ENCODE measurements at places on chromosomes 2 and 18.
A peak's percentile ranks its signal among the peaks of the same experiment; 100 is the strongest.

- DNase-seq = no peak
Observed at GRCh38 chr18:3514312-3515216, 64.6 kb downstream of the TGIF1 start.

DNA sequence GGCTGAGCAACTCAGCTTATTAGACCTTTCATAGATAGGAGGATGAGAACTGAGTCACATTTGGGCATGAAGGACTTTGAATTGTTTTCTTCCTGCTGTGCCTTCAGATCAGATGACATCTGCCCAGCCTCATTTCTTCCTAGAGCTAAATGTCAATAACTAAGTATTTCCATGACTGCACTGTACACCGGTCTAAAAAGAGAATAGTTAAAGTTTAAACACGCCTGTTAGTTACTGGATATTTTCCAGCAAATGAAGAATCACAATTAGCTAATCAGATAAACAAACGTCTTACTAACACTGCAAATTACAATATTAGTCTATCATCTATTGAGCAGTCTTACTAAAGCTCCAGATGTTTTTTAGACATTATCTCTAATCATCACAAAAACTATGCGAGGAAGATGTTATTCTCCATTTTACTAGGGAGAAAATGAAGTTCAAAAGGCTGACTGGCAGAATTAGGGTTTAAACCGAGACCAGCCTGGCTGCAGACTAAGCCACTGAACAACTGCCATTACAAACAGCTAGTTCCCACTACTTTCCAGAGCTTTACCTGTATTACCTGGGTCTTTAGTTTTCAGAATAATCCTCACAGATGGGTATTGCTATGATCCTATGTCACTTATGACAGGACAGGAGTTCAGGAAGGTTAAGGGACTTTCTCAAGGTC, 69.4 kb upstream of the ZNF397 start:
- DNase-seq = no peak

DNA sequence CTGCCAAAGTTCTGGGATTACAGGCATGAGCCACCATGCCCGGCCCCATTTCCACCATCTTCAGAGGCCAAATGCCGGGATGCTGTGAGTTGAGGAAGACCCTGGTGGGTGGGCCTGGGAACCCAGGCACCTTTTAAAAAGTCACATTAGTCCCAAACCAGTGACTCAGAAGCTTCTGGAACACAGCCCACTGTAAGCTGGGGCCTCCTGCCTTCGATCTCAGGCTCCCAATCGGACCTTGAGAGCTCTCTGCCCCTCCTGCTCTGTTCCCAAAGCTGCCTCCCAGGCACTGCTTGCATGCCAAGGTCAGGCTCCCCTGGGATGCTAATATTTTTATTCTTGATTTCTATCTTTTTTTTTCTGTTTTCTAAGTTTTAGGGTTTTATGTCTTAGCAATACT, 4.2 kb downstream of the ADCY3 start:
- DNase-seq = no peak

GRCh38 chr2:61338447-61338846, 132.4 kb downstream of the USP34 start:
- DNase-seq = no peak

DNA sequence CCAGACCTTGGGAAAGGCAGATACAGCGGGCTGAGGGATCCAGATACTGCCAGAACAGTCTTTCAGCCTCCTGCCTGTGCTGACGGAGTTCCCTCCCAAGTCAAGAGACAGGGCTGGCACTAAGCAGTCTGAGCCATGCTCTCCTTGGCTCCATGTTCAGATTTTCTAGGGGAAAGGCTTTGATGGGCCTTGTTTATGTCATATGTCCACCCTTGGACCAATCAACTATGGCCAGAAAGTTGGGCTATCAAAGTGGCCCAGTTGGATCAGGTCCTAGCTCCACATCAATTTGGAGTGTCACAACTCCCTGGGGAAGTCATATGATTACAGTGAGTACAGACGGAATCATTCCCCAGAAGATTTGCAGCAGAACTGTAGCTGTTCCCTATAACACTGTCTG, 152.0 kb downstream of the GREB1L start:
- no peak for DNase-seq

- DNase-seq = no peak
Observed at GRCh38 chr2:232133078-232133477, 171.6 kb downstream of the DIS3L2 start.

- no peak for DNase-seq
Observed at GRCh38 chr18:2143636-2144035, 427.7 kb downstream of the METTL4 start.

GRCh38 chr2:128820452-128820851, 501.8 kb upstream of the HS6ST1 start:
- no peak for DNase-seq

GRCh38 chr2:85926931-85927661, 38.3 kb upstream of the ST3GAL5 start:
- no peak for DNase-seq

DNA sequence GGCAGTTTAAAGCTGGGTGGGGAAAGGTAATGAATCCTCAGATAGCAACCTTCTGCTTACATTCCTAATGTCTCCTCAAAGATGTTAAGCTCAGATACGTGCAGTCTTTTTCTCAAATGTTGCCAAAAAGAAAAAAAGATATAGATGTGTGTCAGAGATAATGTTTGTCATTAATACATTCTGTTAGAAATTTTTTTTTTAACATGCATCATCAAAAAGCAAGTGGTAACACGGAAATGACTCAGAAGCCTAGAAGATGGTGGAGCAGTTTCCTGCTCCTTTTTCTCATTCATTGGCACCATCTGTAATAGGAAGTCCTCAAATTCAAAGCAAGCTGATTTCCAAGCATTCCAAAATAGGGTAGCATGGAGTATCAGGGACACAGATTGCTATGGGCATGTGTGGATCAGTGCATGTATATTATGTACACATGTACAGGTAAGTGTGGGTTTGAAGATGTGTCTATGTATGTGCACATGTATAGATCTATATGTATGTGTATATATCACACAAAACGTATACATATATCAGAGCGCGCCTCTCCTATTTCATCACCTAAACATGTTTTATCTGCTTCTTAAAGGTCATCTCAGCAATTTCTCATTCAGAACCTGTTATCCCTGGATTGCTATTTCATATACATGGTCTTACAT, 79.9 kb upstream of the ITGB6 start:
- no peak for DNase-seq

DNA sequence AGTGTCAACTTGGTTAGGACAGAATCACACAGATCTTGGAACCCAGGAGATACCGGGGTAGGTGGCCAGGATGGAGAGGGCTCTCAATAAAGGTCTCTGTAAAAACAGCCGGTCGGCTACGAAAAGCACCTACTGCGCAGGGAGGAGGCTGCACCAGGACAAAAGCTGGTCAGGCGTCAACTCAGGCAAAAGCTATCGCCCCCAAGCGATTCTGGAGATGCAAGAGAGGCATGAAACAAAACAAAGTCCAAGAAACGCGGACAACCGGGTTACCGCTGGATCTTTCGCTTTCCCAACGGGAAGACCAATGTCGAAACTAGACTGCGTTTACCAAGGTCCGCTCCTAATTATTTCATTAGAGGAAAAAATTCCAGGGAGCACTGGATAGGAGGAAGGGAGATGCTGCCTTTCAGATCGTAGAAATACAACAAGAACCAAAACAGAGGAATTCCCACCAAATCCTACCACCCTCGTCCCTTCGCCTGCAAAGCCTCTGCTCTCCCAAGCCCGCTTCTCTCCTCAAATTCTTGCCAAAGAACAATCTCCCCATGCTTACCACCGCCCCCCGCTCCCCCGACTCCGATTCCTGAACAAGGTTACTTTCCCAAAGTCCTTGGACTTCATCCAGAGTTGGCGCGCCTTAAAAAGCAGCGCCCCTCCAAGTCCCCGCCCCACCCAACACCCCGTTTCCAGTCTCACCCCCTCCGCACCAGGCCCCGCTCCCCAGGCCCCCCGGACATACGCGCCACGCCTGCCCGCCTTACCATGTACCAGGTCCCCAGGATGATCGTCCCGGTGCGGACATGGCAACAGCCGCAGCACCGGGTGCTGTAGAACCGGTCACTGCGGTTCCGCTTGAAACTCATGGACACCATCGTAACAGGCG, 539 bp downstream of the LAPTM4A start:
- DNase-seq = peak; percentile 46

- no peak for DNase-seq
Observed at GRCh38 chr2:166494140-166494624, at the start of gene SCN7A. Gene SCN7A (minus strand): TSS chr2:166494249. CDS start chr2:166477696, 16,553 bp downstream.

- no peak for DNase-seq
Observed at GRCh38 chr2:190043441-190043840, 19.1 kb downstream of the MSTN start.

GRCh38 chr2:166609183-166609959, 115.3 kb upstream of the SCN7A start:
- DNase-seq = no peak

- no peak for DNase-seq
Observed at GRCh38 chr2:14632133-14632936, at the start of gene LRATD1. Gene LRATD1 (plus strand): TSS chr2:14632717. CDS start chr2:14633980, 1,263 bp downstream.

Measured in hematopoietic multipotent progenitor cell treated with erythropoietin and hydrocortisone succinate and interleukin-3 and kit ligand, for 15 days (in vitro differentiated cells).